ENCODE measurements at places on chromosomes 11 and 22.

DNA sequence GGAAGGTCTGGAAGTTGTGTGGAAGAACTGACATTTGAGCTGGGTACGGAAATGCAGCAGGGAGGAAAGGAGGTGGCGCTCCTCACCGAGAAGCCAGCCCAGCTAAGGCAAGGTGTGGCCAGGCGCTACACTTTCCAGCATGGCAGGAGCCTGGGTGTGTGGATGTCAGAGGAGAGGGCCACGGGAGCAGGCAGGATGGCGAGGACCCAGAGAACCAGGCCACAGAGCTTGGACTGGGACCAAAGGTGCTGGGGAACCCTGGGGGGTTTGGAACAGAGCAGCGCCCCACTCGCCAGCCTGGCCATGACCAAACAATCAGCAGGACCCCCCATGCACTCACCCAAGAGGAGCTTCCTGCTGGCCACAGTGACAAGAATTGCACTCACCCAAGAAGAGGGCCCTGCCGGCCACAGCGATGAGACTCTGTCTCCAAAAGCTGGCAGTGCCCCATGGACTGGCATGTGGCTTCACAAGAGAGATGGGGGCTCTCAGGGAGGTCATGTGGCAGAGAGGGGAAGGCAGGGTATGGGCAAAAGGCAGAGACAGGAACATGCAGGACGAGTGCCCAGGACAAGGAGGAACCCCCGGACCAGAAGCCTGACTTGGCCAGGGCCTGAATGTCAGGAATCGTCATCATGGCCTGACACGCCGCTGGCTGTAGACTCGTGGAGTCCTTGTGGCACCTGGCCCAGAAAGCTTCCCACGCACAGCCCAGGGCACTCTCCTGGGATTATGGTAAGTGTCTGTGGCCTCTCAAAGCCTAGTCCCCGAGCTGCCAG lies 45.4 kb downstream of the IGF2 start:
- no peak for DNase-seq

- no peak for DNase-seq
Observed at GRCh38 chr11:69654001-69654659, 13.2 kb downstream of the CCND1 start.

GRCh38 chr11:45079943-45080719 lies 66.3 kb upstream of the PRDM11 start:
- DNase-seq, result no peak

DNA sequence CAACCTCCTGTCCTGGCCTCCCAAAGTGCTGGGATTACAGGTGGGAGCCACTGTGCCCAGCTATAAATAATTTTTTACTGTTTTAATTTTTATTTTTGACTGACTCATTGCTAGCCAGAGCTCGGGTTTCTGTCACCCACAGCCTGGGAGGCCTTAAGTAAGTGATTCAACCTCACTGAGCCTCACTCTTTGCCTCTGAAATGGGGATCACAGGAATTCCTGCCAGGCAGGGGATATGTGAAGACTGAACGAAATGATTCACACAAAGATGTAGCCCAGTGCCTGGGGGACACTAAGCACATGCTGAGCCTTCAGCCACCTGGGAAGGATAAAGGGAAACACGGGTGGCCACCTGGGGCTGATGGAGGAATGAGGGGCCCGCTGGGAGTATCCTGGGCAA lies 3.8 kb upstream of the LRRC74B start:
- DNase-seq, result no peak

DNA sequence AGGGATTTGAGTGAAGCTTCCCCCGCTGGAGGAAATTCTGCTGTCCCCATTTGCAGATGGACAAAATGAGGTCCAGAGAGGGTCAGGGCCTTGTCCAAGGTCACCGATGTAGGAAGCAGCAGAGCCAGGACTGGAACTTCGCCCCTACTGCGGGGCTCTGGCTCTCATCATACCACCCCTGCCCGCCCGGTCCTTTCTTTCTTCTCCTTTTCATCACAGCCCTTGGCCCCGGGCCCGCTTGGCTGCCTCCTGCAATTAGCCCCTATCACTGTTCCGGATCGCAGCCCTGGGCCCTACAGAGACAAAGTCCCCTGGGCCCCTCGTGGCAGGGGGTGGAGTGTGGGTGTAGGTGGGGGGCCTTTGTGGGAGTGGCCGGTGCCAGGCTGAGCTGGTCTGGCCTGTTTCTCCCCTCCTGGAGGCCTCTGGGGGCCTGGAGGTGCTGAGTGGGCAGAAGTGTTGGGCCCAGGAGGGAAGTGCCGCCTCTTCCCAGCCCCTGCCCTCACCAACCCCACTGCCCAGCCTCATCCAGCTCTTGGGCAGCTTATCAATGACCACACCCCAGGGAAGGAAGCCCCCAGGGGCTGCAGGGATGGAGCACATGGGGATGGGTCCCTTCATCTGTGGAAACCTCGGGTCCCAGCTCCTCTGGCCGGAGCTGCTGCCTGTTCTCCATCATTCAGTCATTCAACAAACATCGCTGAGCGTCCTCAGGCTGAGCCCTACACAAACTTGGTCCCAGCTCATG lies 3.4 kb downstream of the EMID1 start:
- no peak for DNase-seq

- DNase-seq, result no peak
Observed at GRCh38 chr11:46106530-46107407, 14.5 kb downstream of the PHF21A start.

GRCh38 chr11:122494221-122494620 lies 161.3 kb upstream of the UBASH3B start:
- peak; percentile 14 for DNase-seq
